ENCODE measurements at places on chromosomes 3 and 15.
A peak's percentile ranks its signal among the peaks of the same experiment; 100 is the strongest.

- no peak for DNase-seq
These were observed 7.4 kb upstream of the ANPEP start for GRCh38 chr15:89822026-89822425.

DNA sequence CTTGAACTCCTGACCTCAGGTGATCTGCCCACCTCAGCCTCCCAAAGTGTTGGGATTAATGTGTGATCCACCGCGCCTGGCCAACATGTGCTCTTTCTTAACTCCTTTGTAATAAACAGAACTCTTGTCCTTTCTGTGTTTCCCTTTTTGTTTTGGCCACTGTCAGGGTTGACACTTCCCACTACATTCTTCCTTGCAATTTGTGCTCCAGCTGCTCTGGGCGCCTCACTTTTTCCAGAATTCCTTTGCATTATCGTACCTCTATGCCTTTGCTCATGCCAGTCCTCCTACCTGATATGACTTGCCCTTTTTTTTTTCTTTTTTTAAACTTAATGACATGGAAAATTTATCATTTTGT is 38.8 kb upstream of the SMAD3 start:
- DNase-seq = no peak

DNA sequence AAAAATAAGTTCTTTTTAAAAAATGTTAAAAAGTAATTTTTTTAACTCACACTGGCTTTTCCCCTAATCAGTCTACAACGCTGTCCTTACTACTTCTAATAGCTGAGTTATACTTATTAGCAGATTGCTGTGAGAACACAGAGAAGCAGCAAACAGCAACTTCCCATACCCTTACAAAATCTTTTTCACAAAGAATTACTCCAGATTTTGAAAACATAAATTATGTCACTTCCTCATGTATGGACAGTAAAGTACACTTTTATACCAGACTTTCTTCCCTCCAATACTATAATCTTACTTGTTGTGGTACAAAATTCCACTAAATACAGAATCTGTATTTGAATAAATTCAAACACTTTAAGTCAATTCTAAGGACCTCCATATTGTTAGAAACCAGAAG is 2.1 kb downstream of the PHC3 start:
- DNase-seq = no peak

GRCh38 chr3:141273700-141274410 is 42.2 kb downstream of the PXYLP1 start:
- no peak for DNase-seq

- no peak for DNase-seq
These were observed 220.9 kb downstream of the AGBL1 start for GRCh38 chr15:86300390-86301125.

- DNase-seq = no peak
These were observed at the start of gene SKOR1 for GRCh38 chr15:67824976-67825880. Gene SKOR1, plus strand, starts transcription at chr15:67825509. Its CDS starts 94 bp downstream, at chr15:67825603.

- DNase-seq = no peak
These were observed 139.1 kb downstream of the GBE1 start for GRCh38 chr3:81622395-81622794.

- no peak for DNase-seq
These were observed 22.3 kb downstream of the RPSA start for GRCh38 chr3:39428745-39429201.

- DNase-seq = no peak
These were observed 5.6 kb upstream of the TNIK start for GRCh38 chr3:171465763-171466162.

DNA sequence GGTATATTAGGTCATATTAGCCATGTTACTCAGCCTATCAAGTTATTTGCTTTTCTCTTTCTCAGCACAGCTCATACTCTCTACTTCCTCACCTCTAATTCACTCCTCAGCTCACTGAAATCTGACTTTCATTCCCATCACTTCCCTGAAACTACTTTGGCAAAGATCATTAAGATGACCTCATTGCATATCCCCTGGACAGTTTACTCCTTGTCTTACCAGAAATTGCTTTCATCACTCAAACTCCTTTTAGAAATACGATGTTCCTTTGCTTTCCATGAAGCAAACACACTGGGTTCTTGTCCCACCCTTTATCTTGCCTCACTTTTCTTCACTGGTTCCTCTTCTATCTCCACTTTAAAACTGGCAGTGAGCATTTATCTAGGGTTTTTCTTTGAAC is 354.4 kb downstream of the TUSC7 start:
- no peak for DNase-seq

DNA sequence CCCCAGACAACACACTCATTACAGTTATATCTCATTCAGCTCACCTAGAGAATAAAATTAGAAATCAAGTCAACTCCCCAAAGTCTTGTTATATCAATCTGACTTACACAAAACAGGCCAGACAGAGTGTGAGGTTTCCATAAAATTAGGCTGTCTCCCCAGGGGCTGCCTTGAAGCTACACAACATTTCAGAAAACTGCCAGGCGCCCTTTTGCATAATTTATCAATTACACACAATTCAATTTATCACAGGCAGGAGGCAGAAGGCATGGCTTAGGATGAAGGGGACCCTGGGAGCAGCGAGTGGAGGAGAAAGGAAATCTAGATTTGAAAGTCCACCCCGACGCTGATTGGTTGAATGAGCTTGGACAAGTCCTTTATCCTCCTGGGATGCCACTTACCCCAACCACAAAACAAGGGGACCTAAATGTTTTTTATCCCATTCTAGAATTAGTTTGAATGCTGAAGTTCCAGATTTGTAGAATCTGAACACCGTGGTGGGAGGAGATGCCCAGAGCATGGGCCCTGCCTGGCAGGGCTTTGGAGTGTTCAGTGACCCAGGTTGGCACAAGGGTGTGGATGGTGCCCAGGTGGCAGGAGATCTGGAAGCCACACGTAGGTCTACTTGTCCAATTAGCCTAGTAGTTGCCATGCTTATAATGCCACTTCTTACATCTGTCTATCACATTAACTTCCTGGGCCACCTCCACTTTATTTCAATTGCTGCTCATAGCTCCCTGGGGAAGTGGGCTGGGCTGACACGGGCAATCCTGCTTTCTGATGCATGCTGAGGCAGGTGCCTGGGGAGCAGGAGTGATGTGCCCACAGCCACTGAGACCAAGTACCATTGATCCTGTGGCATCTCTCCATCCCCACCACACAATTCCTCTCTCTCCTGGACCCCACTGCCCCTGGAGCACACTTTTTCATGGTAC is 119.8 kb upstream of the TLE3 start:
- no peak for DNase-seq

DNA sequence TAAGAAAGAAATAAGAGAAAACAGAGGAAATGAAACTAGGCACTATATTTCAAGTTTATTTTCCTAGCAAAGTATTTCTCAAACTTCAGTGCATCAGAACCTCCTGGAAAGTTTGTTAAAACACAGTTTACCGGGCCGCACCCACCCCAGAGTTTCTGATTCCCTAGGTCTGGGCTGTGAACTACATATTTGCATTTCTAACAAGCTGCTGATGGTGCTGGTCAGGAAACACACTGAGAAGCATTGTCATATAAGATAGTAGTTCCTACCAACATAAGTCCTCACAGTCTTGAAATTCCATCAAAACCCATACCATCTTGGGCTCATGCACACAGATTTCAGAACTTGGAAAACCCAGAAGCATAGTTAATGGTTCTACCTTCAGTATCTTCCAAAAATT is 8.3 kb downstream of the SLC9A9 start:
- DNase-seq = no peak

- DNase-seq = no peak
These were observed 255.6 kb upstream of the CNTN4 start for GRCh38 chr3:1843111-1843510.

DNA sequence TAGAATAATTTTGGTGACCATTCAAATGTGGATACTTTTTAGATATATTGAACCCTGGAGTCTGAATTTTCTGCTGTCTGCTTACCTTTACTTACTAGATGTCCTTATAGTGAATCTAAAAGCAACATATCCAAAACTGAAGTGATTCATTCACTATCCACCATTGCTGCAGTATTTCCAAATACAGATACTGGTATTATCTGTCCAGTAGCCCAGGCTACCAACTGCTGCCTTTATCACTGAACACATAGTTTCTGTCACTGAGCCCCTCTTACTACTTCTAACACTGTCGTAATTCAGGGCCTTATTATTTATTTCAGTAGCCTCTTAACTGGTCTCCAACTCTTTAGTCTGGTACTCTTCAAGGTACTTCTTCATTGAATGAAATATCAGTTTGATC is 49.2 kb downstream of the SLMAP start:
- DNase-seq = no peak

GRCh38 chr15:64348455-64348854 is 7.5 kb downstream of the CSNK1G1 start:
- DNase-seq = no peak

DNA sequence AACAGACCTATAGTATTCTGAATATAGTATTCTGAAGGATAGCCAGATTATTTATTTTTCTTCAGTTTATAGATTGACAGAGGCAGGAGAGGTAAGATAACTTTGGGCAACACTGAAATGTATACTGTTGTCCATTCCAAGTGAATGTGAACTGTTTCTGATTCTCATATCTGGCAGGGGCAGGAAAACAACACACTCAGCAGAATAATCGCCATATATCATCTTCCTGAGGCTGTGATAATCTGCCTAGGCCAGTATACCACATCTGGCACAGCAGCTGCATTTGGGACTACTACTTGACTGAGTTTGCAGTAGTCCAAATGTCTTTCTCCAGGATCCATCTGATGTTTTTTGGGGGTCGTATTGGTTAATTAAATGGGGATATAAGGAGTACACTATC is 22.4 kb upstream of the SETD2 start:
- DNase-seq = no peak

GRCh38 chr3:21938267-21938681 is 187.3 kb upstream of the ZNF385D start:
- no peak for DNase-seq

DNA sequence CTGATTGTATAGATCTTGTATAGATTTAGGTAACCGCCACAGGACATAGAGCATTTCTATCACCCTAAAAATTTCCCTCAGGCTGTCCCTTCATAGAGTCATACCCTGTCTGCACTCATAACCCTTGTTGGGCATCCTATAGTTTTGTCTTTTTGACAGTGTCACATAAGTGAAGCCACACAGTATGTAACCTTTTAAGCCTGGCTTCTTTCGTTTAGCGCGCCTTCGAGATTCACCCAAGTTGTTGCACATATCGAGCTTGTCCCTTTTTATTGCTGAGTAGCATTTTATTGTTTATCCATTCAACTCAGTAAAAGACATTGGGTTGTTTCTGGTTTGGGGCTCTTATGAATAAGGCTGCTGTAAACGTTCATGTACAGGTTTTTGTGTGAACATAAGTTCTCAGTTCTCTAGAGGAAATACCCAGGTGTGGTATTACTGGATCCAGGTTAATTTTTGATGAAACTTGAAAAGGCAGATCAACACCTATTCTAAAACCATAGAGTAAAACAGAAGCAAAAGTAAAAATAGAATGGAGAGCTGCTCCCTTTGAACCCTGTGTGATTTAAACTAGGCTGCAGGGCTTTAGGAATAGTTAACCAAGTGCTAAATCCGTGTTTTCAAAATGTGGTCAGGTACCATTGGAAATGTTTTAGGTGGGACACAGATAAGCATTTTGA is 49.5 kb downstream of the CD86 start:
- DNase-seq = no peak

DNA sequence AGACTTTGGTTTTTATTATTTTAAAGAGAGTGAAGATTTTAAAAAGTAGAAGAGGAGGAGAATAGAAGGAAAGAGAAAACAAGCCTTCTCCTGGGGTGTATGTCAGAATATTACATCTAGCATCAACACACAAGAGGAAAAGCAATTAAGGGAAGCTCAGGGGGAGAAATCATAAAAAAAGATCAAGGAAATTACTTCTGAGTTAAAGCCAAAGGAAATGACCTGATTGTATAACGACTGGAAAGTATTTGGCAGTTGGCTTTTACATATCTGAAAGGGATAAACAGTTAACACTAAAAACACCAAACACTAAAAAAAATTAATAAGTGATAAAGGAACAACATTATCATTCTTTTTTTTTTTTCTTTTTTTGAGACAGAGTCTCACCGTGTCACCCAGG is 58.4 kb downstream of the CPNE4 start:
- no peak for DNase-seq

DNA sequence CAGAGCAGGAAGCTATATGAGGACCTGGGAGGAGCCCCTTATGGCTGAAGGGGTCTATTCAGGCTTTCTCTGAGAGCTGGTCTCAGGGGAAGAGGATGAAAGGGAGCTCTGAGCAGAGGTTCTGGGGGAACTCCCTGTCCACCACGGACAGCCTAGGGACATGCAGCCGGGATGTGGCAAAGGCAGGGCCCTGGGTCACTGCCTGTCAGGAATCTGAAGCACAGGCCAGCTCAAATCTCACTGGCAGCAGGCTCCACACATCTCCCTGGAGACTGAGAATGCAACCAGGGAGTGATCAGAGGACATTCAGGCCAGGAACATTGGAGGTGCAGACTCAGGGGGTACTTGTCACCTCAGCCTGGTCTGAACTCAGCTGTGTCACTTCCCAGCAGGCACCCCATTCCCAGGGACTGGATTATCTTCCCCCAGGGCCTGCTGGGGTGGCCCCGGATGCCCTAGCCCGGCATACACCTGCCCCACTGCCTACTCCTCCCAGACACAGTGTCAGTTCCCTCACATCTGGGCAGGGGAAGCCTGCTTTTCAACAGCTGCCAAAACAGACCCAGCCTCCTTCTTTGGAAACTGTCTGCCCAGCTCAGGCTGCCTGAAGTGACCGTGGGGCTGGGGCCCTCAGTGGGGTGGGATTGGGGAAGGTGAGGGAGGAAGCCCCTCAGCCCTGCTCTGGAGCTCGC is 18.3 kb upstream of the SEMA3F start:
- DNase-seq = no peak

- DNase-seq = no peak
These were observed 94.9 kb downstream of the BCHE start for GRCh38 chr3:165742351-165742750.

GRCh38 chr3:184284696-184285095 is 8.9 kb downstream of the ECE2 start:
- peak; percentile 81 for DNase-seq

DNA sequence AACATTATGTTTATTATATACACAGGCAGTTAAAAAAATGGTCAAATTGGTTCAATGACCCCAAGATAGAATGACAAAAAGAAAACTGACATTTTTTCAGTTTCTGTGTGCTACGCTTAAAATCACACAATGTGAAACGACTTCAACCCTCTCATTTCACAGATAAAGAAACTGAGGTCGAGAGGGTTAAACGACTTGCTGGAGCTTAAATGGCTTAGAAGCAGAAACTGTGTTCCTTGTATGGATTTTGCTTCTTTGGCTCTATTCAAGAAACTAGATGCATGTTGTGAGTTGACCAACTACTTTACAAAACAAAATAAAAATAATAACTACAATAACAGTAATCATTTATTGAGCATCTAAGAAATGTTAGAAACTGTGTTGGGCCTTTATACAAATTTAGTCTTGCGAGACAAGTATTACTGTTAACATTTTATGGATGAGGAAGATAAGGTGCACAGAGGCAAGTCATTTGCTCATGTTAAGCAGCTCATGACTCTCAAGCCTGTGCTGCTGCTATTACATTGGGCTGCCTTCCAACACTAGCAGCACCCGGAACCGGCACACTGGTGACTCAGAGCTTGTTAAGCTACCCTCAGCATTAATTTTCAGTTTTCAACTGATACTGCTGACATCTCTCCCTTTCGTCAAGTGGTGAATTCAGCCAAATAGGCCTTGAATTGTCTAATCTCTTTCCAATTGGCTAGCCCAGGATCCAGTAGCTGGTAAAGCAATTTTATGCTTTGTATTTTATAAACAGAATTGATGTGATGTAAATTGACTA is 487.6 kb downstream of the NAALADL2 start:
- DNase-seq = peak; percentile 17

- DNase-seq = no peak
These were observed 49.6 kb downstream of the MECOM start for GRCh38 chr3:169613895-169614294.

GRCh38 chr15:76502678-76503077 is 166.1 kb downstream of the ISL2 start:
- no peak for DNase-seq
